ENCODE measurements at places on chromosomes 5 and 9. TPM values are rescaled to one million over a fixed set of nuclear protein-coding genes. Genes with fewer than 3 reads are reported as not detected.
A peak's percentile ranks its signal among the peaks of the same experiment; 100 is the strongest.

The NEUROG1 gene
- not detected for total RNA-seq

The SLC9A3 gene
- total RNA-seq, result 3.7 TPM

DNA sequence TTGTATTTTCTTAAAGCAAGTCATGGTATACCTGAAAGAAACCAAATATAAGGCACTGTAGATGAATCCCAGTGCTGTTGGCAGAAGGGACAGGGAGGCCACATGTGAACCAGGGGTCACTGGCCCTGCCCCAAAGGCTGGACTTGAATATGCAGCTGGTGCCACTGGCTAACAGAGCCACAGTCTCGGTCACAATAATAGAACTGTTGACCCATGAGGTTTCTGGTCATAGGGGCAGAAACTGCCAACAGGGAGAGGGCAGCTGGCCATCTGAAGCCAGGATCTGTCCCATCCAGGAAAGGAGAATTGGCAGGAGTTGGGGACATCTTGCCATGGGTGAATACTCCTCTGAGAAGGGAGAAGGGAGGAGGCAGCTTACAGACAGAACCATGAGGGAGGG is 31.9 kb downstream of the PALM2AKAP2 start:
- no peak for DNase-seq

DNA sequence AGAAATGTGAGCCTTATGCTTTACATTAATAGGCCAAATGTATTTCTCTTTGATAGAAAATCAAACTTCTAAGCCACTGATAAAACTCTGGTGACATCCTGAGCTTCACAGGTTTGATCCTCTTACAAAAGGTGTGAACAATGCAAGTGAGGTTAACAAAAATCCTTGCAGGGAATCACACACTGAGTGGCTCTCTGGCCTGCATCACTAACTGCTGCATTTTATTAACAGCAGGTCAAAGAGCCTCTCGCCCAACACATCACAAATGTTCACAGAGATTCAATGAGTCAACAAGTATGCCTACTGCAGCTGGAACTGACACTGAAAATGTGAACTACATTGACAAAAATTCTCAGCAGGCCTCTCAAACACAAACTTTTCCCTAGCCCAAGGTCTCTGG is 122.3 kb downstream of the SEMA5A start:
- no peak for DNase-seq

DNA sequence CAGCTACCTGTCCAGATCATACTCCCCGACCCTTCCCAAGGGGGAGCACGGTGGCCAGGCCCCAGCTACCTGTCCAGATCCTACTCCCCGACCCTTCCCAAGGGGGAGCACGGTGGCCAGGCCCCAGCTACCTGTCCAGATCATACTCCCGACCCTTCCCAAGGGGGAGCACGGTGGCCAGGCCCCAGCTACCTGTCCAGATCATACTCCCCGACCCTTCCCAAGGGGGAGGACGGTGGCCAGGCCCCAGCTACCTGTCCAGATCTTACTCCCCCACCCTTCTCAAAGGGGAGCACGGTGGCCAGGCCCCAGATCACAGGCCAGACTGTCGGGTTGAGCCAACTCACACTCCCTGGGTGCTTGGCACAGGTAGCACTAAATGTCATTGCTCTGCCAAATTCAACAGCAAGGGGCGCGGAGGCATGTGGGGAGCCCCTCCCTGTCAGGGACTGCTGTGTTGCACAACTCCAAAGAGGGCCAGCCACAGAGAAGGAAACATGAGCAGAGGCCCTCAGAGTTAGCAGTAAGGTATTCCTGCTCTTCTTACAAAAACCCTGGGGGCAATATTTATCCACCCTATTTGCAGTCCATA is 136.9 kb downstream of the OLFM1 start:
- DNase-seq, result peak; percentile 56

DNA sequence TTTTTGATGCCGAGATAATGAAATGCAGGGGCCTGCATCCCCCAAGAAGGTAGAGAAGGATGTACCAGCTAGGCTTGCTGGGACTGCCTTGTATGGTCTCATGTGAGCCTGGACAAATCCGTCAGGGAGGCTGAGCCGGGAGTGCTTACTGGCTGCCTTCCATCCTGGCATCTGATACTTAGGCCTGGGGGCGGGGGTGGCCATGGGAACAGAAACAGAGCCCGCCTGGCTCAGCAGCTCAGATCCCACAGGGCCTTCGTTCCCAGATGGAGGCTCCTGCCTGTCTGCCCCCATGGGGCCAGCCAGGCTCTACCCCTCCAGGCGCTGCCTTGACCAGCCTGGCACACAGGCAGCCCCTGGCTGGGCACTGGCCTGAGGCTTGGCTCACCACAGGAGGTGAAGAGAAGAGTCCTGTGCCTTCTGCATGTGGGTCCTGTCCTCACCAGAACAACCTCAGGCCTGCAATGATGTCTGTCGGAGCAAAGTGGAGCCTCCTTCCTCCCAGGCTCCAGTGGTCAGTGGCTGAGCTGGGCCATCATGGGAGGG is 10.5 kb upstream of the SPATA31E1 start:
- no peak for DNase-seq

GRCh38 chr9:99037769-99038483 is 67.0 kb upstream of the TGFBR1 start:
- DNase-seq, result no peak
